NCI-H187 (cell line): ENCODE measurements at places on chromosomes 12 and 14.

DNA sequence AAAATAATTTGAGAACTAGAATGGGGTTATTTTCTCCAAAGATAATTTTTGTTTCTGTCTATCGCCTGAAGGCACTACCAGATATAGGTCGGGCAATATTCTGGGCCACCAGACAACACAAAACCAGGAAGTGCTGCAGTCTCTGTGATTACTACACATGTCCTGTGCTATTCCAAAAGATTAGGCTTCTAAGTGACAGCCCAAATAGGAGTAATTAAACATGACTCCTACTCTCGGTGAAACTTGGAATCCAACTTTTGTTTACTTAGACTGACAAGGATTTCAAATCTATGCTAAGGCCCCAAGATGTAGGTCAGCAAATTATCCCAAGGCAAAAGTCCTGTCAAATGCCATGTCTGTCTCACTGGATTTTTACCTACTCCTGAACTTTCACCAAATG, 157.6 kb upstream of the LRFN5 start:
- DNase-seq: no peak

DNA sequence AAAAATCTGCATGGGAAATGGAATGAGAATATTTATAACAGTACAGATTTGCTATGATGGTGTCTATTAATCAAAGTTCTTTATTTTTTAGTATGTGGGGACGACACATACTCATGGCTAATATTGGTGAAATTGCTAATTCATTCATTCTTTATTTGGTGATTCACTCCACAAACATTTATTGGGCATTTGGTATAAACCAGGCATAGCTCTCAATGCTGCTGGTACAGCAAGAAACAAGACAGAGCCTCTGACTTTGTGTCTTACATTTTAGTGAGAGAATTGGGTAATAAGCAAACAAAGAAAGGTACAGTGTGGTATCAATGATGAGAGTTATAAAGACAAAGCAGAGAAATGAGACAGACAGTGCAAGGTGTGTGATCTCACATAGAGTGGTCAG, 129.5 kb downstream of the RGS6 start:
- no peak for DNase-seq

GRCh38 chr12:65623507-65623906, 200.8 kb upstream of the HMGA2 start:
- no peak for DNase-seq

DNA sequence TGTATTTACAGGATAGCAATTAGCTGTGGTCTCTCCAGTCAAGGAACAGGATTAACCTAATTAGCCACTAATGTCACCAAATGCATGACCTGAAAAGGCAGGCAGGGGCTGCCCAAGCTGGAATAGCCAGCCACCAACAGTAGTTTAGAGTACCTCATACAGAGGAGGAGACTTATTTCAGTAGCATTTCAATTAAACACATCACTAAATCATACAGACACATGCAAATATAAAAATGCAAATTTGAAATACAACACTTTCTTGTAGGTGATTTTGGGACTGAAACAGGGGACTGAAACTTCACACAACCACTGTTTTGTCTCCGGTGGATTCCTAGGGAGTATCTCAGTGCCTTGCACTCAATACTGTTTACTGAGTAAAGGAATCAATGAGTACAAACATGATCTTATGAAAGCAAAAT, 636 bp upstream of the IFNG-AS1 start:
- DNase-seq: no peak

GRCh38 chr12:63941166-63941800, 96.8 kb downstream of the SRGAP1 start:
- no peak for DNase-seq

DNA sequence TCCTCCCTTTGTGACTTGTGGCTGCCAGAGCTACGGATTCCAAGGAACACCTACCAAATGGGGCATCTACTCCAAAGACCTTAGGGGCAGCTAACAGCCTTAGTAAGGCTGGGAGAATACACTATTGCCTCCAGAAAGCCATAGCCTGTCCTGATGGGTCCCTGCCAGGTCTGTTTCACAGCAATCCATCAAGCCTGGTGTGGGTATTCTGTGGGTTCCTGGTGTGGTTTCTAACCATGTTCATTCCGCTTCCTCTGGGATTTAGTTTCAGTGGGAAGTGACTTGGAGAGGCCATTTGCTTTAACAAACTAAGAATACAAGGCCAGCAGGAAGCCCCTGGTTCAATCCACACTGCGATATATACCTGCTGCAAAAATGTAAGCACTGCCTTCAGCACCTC, 220.5 kb downstream of the FOXN3 start:
- no peak for DNase-seq

DNA sequence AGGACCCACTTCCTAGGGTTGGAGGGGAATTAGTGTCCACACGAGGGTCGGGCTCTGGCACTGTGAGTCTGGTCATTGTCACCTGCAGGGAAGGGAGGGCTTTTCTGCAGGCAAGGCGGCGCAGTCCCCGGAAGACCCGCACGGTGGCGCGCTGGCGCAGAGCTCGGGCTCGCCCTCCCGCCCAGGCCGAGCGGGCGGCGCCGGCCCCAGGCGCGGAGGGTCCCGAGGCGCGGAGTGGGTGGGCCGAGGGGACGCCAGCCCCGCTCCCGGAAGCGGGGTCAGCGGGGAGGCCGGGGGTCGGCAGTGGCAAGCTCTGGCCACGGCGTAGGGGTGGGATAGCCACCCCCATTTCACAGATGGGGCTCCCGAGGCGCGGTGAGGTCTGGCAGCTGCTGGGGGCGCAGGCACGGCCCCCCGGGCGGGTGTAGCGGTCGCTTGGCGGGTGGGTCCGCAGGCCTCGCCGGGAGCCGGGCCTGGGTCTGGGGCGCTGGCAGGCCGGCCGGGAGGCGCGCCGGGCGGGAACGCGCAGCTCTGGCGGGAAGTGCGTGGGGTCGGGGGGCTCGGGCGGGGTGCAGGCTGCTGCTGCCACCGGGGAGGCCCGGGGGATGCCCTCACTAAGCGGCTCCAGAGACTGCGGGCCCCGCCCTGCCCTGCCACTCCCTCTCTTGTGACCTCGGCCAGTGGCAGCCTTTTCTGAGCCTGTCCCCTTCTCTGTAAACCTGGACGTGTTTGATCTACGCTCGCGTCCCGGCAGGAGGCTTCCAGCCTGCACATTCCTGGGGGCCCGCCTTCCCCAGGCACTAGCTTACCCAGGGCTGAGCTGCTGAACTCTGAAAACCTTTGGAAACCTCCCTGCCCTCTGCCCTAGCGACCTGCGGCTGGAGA, 46.1 kb downstream of the CYP46A1 start:
- no peak for DNase-seq

- DNase-seq: peak; percentile 76
These were observed at the start of gene RESF1 for GRCh38 chr12:31959161-31959700. TSS of gene RESF1 (plus strand) at chr12:31959415. CDS start at chr12:31980956, 21,541 bp downstream.

DNA sequence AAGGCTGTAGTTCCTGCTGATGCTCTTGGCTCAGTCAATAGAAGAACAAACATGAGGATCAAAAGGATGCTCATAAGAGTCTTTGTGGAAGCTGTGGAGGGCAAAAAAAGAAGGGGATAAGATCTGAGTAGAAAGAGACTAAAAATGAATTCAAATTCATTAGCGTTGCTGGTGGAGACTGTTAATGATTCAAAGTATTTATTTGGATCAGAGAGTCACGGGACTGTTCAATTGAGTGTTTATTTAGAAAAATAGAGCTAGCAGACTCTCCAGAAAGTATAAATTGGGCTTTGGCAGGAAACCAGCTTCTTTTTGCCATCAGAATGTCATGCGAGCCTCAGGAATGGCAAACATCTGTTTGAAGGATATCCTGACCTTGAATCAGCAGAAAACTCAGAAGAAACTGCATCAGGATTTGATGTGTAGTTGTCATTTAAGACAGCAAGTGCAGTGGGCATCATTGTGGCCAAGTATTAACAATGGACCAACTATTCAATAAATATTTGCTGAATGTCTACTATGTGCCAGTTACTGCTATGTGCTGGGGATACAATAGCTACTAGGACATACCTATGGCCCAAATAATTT, 126.4 kb downstream of the TBC1D30 start:
- no peak for DNase-seq

GRCh38 chr12:30694412-30695198, 1.1 kb downstream of the IPO8 start:
- no peak for DNase-seq
